ENCODE measurements at places on chromosomes 2 and 18.

GRCh38 chr2:220202066-220202465, 574.6 kb downstream of the SLC4A3 start:
- no peak for DNase-seq

DNA sequence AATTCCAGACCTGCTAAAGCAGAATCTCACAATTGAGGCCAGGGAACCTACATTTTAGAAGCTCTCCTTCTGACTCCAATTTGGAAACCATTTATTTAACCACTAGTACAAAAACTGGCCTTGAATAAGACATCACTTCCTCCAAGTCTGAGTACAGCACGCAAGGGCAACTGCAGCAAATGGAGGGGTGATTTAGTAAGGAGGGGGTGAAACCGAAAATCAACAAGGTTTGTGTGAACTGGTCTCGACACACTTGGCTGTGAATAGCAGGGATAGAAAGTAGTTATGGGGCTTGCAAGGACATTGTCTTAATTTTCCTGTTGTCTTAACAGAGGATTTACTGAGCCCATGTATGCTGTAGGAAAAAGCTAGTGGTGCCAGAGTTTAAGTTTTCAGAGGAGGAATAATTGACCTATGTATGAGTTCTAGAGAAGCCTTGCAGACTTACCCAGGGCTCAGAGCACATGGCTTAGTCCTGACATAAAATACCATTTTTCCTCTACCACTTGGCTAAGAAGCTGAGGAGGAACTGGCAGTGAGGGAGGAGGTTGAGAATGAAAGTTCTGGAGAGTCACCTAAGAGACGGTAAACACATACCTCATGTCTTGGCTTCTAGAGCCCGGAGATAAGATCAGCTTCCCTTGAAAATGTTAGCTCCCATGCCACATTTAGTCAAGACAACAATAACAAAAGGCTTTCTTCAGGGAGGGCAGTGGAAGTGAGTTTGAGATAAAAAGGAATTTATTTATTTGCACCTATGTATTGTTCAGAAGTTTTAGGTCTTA, 114.8 kb downstream of the SMAD2 start:
- no peak for DNase-seq

DNA sequence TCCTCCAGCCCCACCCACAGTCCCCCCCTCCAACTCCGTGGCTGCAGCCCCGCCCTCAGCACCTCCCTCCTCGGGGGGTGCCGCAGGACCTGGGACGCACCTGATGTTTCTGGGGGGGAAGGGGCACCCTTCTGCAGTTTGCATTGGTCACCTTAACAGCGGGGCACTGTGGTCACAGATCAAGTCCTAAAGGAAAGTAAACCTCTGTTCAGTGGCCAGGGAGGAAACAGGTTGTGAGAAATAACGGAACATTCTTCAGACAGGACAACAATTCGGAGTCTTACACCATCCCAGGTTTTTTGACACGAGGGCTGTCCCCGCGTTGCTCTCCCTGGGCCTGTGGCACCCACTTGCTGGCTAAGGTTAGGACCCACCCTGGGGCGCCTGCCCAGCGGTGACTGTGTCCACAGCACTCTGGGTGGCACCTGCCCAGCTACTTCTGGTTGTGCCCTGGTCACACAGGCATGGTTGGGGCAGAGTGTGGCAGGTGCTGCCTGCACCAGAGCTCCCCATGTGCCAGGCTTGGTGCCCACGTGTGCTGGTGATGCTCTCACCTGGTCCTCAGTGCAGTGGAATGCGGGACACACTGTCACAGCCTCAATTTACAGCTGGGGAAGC, 93.5 kb upstream of the OTOS start:
- DNase-seq, result no peak

GRCh38 chr2:153967248-153967973, 95.7 kb downstream of the GALNT13 start:
- DNase-seq, result no peak

DNA sequence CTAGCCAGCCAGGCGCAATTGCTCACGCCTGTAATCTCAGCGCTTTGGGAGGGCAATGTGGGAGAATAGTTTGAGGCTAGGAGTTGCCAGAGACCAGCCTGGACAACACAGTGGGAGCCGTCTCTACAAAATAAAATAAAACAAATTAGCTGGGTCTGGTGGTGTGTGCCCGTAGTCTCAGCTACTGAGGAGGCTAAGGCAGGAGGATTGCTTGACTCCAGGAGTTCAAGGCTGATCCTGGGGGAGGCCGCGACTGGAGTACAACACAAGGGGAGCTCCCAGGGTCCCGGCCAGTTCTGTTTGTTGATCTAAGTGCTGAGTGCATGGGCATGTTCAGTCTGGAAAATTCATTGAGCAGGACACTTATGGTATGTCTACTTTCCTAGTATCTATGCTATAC, 2.6 kb downstream of the ST3GAL5 start:
- DNase-seq, result no peak

GRCh38 chr2:205931388-205931787, 154.6 kb downstream of the INO80D start:
- DNase-seq, result no peak

DNA sequence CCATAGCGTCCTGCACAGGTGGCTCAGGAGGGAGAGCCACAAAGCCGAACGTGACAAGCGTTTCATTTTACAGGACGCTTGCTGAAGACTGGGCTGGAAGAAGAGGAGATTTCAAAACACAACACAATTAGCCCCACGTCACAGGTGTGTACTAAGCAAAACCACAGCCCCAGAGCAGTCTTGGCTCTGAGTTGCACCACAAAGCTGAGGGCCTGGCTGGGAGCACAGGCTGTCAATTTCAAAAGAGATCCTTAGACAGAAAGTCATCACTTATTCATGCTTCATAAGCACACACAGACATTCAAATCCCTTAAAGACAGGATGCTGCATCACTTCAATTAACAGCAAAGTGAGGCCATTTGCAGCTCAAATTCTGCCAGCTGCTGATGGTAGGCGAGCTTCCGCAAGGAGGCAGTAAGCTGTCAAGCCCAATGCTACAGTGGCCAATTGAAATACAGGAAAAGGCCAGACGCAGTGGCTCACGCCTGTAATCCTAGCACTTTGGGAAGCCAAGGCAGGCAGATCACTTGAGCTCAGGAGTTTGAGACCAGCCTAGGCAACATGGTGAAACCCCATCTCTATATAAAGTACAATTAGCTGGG, 79.6 kb downstream of the SKA1 start:
- DNase-seq, result no peak

DNA sequence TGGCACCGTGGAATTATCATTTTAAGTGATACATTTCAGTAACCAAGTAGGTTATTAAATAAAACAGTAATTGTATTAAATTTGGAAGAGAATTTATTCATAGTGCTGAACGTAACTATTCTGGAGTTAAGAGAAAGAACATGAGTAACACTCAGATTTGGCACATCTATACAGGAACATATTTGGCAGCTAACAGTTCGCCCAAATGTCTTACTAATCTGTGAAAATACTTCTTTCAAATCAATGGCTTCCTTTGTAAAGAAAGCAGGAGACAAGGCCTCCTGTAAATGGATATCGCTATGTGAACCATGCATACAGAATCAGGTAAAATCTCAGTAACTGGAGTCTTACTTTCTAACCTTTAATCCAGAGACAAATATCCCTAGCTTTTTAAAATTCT, 64.4 kb downstream of the ZNF516 start:
- DNase-seq, result no peak

DNA sequence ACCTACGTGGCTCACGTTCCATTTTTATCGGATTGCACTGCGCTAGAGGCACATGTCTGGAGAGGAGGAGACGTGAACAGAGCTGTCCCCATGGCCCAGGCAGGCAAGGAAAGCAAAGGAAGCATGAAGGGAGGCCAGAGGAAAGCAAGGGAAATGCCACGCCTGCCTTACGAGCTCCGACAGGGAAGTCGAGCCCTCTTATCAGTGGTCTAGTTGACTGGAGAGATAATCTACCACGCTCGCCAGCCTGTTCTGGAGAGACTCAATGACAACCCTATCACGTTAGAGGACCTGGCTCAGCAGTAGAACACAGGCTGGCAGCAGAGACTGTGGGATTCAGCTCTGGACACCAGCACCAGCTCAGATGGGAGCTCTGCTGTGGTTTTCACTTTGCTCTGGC, 202.6 kb upstream of the ID2 start:
- no peak for DNase-seq

GRCh38 chr2:117169036-117169765, 645.3 kb upstream of the DDX18 start:
- DNase-seq, result no peak

DNA sequence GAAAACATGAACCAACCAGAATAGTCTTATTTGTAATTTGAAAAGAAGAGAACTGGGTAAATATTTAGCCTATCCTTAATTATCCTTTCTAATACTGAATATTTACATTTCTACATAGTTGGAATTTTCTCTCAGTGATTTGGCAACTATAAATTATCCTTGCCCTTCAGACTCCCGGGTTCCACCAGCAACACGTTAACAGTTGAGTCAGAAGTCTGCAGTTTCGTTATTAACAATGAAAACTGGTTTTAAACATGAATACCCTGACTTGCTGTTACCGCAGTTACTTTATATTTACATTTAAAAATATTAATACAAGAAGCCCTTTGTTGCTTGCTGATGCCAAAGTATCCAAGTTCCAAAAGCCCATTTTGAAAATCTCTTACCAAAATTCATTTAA, 673.0 kb downstream of the ARHGAP15 start:
- DNase-seq, result no peak

DNA sequence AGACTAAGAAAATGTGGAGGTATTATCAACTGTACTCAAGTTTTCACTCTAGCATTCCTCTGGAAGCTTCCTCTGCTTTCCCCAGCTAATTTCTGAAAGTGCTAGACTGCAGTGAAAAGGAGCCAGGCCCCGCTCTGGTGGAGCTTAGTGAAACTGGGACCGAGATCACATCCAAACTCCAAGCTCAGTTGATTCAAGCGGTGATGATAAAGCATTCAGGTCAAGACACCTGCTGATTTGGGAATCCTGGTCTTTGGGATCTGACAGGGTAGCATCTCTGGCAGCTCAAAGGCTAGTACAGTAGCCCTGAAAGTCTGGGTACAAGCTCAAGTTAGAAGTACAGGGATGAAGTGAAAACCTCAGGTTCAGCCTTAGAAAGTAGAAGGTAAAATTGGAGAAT, 120.2 kb upstream of the CRIM1 start:
- no peak for DNase-seq

- no peak for DNase-seq
Observed at GRCh38 chr2:85095094-85095493, 38.1 kb upstream of the TCF7L1 start.

DNA sequence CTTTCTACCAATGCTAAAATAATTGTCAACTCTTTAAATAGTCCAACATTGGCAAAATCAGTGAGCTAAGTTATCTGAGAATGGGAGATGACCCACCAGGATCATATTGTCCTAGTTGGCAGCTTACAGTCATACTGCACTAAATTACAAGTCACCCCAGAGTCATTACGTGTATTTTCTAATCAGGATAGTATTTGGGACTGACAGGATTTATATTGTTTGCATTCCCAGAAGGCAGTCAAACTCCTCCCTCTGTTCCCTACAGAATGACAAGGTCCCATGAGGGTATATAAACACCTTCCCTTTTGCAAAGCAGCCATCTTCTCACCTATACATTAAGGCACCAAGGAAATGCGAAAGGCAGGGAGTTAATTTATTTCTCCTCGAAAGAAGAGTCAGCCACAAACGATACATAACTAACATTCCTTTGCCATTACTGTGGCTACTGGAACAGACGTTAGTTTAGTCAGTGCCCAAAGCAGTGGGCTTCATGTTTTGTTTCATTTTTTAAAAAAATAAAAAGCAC, 125.3 kb downstream of the ANTXR1 start:
- DNase-seq, result no peak

DNA sequence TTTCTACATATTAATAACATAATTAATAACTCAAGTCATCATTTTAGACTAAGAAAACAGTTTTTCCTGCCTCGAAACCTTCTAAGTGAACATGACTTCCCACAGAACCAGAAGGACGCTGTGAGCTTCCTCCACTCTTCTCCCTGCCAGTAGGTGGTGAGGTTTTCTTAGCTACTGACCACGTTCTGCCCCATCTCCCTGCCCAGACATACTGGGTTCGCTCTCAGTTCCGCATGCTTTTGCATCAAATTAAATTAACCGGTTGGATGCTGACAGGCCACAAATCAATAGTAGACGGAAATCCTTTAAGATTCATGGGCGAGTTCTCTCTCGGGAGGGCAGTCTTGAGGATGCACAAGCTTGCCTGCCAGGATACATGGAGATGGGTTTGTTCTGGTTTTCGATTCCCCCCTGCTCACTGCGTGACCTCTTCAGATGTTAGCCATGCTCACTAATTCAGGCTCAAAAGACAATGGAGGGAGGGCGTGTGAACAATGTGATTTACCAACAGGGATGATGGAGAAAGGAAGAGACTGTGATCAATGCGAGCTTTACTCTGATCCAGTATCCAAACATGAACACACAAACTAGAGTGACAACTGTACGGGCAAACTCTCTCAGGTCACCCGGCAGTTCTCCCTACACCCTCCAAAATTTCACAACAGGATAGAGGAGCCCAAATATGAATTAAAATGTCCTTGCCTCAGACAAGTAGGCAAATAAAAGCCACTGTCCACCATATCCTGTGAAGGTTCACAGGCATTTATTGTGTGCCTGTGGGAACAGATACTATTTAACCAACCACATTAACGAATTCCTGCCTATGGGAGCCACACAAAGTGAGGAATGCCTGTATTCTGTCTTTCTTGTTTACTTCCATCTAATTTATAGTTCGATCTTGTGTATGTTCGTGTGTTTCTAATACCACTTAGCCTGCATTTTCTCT, 375.7 kb downstream of the EIPR1 start:
- no peak for DNase-seq

DNA sequence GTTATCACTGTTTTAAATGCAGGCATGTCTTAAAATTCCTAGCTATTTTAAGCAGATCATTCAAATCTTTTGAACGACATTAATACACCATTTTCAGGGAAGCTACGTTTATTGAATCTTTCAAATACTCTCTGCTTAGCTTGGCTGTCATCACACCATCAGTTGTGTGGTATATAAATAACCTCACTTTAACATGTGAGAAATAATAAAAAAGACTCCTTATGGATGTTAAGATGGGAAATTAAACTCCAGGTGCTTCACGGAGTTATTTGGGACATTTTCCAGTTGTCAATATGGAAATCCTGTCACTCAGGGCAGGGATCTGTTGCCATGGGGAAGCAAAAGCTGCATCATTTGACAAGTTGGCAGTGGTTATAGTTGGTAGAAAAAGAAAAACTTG, 649.2 kb upstream of the CDH2 start:
- DNase-seq, result no peak
